ENCODE measurements at places on chromosomes 7 and 10. TPM values are rescaled to one million over a fixed set of nuclear protein-coding genes. Genes with fewer than 3 reads are reported as not detected.

ENTPD1 gene
- 85.3 TPM for total RNA-seq

PRKCQ gene
- total RNA-seq, result 3.2 TPM

DDC gene
- 2.0 TPM for total RNA-seq

LOXL4 gene
- 8.8 TPM for total RNA-seq

GALNT11 gene
- total RNA-seq, result 62.3 TPM

AGAP9 gene
- 7.6 TPM for total RNA-seq

RNF148 gene
- 4.1 TPM for total RNA-seq

ZNF365 gene
- total RNA-seq, result 0.85 TPM

SYNPO2L gene
- total RNA-seq, result 0.79 TPM

OR2A1 gene
- 0.05 TPM for total RNA-seq

EPHA1 gene
- 3.2 TPM for total RNA-seq

RAMP3 gene
- 5.7 TPM for total RNA-seq

DHTKD1 gene
- total RNA-seq, result 25.0 TPM

CPA2 gene
- total RNA-seq, result not detected

GPRIN2 gene
- total RNA-seq, result 1.2 TPM

KDM7A gene
- total RNA-seq, result 13.9 TPM

GIMAP5 gene
- total RNA-seq, result 25.6 TPM

EPO gene
- total RNA-seq, result not detected

DOCK1 gene
- total RNA-seq, result 132 TPM

ACTA2 gene
- total RNA-seq, result 3,971 TPM

KCNIP2 gene
- 2.4 TPM for total RNA-seq

PIP gene
- total RNA-seq, result not detected
